ENCODE measurements at places on chromosomes 6 and 20. TPM values are rescaled to one million over a fixed set of nuclear protein-coding genes. Genes with fewer than 3 reads are reported as not detected.

MLIP gene
- 248 TPM for total RNA-seq

CRYBG1 gene
- total RNA-seq, result 5.6 TPM

MEP1A gene
- total RNA-seq, result not detected

VSTM2L gene
- total RNA-seq, result 139 TPM

WASF1 gene
- total RNA-seq, result 3.0 TPM

TCF19 gene
- total RNA-seq, result 8.3 TPM

DCDC2 gene
- not detected for total RNA-seq

SNAP25 gene
- total RNA-seq, result 0.97 TPM

CYP24A1 gene
- total RNA-seq, result not detected

ABHD16B gene
- total RNA-seq, result not detected

NKAPL gene
- 6.1 TPM for total RNA-seq

PGBD1 gene
- total RNA-seq, result 2.7 TPM

BRPF3 gene
- total RNA-seq, result 23.7 TPM

ERGIC3 gene
- total RNA-seq, result 120 TPM

SYCP2L gene
- 0.73 TPM for total RNA-seq

PPIL4 gene
- 23.3 TPM for total RNA-seq

SNAI1 gene
- total RNA-seq, result 8.5 TPM

Measured in left cardiac atrium (tissue), 4 donors.